CD8-positive, alpha-beta T cell (primary cell): ENCODE measurements at places on chromosomes 7 and 10.

GRCh38 chr10:96339956-96340904, 18.6 kb downstream of the OPALIN start:
- peak; percentile 8 for DNase-seq

DNA sequence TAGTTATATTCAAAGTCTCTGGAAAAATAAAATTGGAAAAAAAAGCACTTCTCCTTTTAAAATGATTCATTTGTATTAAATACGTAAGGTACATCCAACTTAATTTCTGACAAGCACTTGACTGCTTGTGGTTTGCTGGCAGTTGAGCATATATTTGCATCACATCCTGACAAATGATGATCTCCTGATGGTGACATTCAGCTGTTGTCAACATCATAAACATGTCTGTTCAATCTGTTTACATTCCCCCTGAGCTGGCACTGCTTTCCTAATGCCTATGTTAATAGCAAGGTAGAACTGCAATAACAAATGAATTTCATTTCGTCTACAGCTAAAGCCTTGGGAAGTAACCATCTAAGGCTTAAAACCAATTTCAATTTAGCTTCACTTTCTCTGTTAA, 24.4 kb downstream of the TSPAN12 start:
- no peak for DNase-seq

DNA sequence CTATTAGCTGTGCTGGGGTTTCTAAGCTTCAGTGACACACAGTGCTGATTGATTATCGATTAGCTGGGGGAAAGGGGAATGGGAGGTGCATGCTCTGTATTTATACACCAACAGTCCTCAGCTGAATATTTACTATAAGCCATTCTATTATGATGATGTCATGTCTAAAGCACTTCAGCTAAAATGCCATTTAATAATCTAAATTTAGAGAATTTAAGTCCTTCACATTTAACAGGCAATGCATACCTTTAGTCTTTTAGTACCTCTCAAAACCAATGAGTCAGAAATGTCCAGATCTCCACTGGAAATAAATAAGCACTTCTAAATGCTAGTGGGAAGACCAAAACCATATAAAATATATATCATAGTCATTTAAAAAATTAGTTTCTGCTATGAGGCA, 24.6 kb downstream of the RPP38 start:
- DNase-seq, result no peak

GRCh38 chr10:124688889-124689670, 55.1 kb downstream of the FAM53B start:
- DNase-seq, result peak; percentile 85

DNA sequence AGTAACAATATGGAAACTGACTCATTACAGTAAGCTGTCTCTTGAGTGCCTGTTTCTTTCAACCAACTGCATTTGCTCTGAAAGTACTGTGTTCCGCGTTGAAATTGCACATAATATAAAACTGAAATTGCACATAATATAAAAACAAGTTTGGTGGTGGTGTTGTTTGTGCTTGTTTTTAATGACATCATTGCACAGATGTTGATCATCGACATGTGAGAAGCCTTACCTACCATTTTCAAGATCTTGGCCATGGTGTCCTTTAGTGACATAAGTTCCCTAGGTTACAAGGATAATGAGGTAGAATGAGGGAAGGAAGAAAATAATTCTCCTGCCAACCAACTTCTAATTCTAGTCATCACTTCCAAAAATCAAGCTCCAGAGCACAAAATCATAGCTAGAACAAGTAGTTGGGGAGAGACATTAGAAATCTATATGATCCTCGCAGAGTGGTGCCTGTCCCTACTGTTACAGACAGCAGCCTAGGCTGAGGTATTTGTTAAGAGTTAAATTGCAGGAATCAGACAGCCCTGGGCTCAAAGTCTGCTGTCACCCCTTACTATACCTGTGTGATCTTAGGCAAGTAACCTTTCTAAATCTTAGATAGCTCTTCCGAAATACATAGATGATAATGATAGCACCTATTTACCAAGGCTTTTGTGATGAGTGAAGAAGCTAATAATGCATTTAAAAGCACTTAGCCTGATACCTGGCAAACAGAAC, 29.3 kb downstream of the DOCK4 start:
- no peak for DNase-seq

GRCh38 chr7:104230606-104231005, 22.8 kb upstream of the ORC5 start:
- DNase-seq, result no peak
